Muscle of leg (tissue), 16 donors: ENCODE measurements at places on chromosomes 1 and 21. TPM values are rescaled to one million over a fixed set of nuclear protein-coding genes. Genes with fewer than 3 reads are reported as not detected.

S100A7 gene
- not detected for total RNA-seq

SLC5A9 gene
- total RNA-seq, result 0.04 TPM

S100A3 gene
- total RNA-seq, result 0.31 TPM

COL16A1 gene
- total RNA-seq, result 229 TPM

COL8A2 gene
- total RNA-seq, result 35.7 TPM

OR2L13 gene
- total RNA-seq, result not detected

LCE6A gene
- total RNA-seq, result not detected

ZNF648 gene
- 0.04 TPM for total RNA-seq

KLHDC9 gene
- total RNA-seq, result 1.0 TPM

TPR gene
- 73.8 TPM for total RNA-seq

PBX1 gene
- total RNA-seq, result 42.7 TPM

OR10J1 gene
- total RNA-seq, result not detected

BARHL2 gene
- total RNA-seq, result not detected

PDE9A gene
- 6.0 TPM for total RNA-seq

TCHH gene
- under 0.01 TPM for total RNA-seq

FCRL6 gene
- total RNA-seq, result not detected

FAM3B gene
- total RNA-seq, result 0.27 TPM

TSPAN1 gene
- total RNA-seq, result not detected

IFI44L gene
- 2.6 TPM for total RNA-seq

RNF186 gene
- total RNA-seq, result not detected
